ENCODE measurements at places on chromosomes 2 and 18.

GRCh38 chr2:40109381-40109780 lies 330.3 kb upstream of the THUMPD2 start:
- no peak for DNase-seq

DNA sequence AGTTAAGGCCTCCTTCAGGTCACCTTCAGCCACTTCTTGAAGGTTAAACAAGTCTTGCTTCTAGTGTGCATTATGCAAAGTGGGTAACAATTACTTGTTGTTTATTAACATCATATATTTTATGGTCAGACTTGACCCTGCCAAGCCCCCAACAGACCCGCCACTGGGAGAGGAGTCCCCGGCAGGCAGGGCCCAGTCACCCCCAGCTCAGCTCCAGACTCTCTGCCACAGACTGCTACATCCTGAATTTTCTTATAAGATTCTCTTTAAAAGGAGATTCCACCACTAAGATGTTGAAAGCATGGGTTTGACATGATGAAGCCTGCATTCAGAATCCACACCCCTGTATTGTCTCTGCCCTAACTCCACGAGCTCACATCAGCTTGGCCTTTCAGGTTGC lies 174.3 kb upstream of the ARL4C start:
- DNase-seq = no peak

DNA sequence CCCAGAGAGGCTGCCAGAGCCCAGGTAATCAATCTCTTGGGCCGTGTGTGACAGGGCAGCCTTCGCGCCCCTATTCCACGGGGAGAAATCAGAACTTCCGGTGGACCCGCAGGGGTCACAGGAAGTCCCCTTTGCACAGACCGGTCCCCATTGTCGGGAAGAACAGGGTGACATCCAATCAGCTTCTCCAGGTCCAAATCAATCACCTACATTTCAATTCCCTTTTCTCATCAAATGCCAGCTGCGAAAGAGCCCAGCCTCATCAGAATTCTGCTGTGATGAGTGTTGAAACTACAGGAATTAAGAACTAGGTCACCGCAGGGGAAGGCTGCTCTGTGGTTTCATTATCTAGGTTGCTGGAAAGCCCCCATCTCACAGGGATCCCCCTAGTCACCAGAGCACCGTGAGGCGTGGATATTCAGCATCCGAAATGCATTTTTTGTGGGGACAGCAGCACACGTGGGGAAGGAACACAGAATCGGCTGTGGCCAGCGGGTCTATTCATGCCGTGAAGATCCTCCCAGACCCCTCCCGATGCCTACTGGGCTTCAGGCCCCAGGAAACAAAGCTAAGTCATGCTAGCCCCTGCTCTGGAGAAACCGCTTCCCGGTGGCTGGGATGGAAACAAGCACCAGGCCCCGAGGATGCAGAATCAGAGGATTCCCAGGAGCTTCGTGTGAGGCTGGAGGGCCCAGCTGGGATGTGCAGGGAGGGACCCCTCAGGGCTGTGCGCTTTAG lies 193.7 kb upstream of the ID2 start:
- DNase-seq = no peak

DNA sequence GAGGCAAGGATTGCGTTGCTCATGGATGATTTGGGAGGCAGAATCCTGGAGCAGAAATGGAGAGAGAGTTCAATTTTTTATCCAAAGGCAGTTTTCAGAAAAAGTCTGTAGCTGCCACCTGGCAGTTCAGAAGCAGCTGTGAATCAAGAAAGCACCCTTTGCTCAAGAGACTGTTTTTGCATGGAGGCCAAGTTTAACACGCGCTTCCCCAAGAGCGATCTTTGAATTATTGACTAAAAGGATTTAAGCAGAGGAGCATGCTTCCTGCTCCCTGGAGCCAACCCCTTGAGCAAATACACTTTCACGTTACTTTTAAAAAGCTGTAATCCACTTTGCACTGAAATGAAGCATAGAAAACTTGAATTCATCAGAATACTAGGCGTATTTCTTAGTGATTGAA lies 252.4 kb downstream of the RNF144A start:
- DNase-seq = no peak

DNA sequence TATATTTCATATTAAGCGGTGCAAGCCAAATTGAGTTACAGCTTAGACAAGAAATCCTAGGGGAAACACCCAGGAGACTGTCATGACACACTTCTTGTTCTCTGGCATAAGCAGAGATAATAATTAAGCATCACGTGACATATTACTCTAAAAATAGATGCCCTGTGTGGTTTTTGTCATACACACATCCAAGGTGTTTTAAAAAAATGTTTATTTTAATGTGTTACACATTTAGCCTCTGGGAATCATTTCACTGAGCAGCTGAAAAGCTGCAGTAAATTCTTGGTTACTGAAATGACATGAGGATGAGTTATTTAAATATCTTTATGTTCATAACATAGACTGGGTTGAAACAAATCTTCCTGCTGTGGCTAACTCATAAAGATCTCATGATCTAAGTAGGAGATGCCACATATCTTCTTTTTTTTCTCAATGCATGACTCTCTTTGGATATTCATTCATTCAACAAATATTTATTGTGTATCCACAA lies 38.0 kb upstream of the ERMN start:
- no peak for DNase-seq

GRCh38 chr2:174334781-174335251 lies at the start of gene SP9:
Gene SP9 (plus strand): TSS chr2:174334954. CDS start chr2:174335093, 139 bp downstream.
- peak; percentile 86 for DNase-seq

GRCh38 chr2:47636176-47636575 lies 146.8 kb upstream of the MSH6 start:
- no peak for DNase-seq

DNA sequence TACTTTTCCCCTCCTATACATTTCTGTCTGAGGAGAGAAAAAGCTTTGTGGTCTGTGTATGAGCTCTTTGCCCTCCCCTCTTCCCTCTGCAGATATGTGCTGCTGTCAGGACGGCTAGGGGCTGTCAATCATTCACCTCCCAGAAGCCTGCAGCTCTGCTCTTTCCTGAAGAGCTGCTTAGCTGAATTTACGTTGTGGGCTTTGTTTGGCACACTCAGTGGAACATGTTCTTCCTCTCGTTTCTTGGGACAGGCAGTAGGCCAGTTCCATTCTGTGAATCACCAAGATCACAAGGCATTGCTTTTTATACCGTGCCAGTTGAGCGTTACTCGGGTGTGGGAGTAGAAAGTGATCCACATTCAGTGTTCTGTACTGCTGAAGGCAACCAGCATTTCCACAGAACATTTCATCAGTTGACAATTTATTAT lies 136.7 kb downstream of the LAMA3 start:
- DNase-seq = no peak

GRCh38 chr2:192535956-192536921 lies 341.5 kb upstream of the TMEFF2 start:
- no peak for DNase-seq

DNA sequence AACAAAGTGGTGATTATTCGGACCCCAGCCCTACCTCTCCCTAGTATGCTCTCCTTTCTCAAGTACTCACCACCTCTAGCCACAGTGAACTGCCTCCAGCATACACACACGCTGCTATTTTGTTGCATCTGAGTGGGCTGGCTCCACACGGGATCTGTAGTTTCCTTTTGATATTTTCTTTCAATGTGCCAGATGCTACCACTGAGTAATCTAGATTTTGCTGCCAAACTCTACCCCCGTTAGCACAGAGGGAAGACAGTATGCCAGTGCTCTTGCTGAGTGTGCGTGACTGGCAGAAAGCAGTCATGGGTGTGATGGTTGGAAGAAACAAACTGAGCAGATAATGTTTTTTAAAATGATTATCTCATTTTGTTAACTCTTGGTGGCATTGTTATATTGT lies 11.6 kb downstream of the CFLAR start:
- peak; percentile 92 for DNase-seq

GRCh38 chr2:12488352-12489318 lies 228.1 kb upstream of the TRIB2 start:
- no peak for DNase-seq

DNA sequence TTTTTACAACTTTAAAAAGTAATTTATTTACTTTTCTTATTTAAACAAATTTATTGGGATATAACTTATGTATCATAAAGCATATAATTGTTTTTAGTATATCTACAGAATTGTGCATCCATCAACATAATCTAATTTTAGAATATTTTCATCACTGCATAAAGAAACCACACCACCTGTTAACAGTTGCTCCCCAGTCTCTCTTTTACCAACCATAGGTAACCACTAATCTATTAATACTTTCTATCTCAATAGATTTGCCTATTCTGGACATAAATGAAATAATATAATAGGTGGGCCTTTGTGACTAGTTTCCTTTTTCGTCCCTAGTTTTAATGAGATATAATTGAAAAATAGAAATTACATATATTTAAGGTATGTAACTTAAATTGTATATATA lies 90.6 kb downstream of the ADAM23 start:
- no peak for DNase-seq

- no peak for DNase-seq
Observed at GRCh38 chr18:74334242-74334893, 18.7 kb downstream of the C18orf63 start.

- DNase-seq = no peak
Observed at GRCh38 chr2:72036173-72036545, 111.5 kb downstream of the CYP26B1 start.

- no peak for DNase-seq
Observed at GRCh38 chr2:173493874-173494273, 139.2 kb downstream of the CDCA7 start.

GRCh38 chr2:38742797-38743559 lies 8.2 kb downstream of the SRSF7 start:
- no peak for DNase-seq

GRCh38 chr2:86617153-86617552 lies 6.5 kb downstream of the RNF103 start:
- no peak for DNase-seq

DNA sequence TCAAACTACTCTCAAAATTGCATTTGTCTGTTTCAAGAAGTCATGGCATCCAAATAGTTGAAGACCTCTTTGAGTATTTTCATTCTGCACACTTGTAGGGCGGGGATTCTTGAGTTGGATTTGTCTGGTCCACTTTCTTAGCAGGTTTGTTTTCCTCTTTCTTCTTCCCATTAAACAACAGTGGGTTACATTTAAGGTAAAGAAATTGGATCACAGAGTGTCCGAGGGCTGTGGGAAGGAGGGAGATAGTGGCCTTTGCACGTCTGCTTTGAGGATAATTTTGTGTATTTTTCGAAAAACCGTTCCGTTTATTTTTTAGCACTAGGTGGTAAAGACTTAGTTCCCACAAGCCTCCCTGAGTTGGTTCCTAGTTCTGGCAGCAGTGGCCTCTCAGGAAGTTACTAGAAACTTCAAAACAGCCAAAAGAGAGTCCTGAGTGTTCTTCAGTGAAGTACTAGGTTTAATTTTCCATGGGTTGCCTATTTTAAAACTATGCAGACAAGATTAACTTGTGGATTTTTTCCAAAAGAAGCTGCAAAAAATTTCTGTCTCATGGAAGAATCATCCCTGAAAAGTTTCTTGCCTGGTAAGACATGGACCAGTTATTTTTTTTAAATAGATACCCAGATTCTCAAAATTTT lies 107.9 kb downstream of the CDC42EP3 start:
- no peak for DNase-seq

GRCh38 chr18:38262661-38263060 lies 697.1 kb upstream of the CELF4 start:
- DNase-seq = no peak

DNA sequence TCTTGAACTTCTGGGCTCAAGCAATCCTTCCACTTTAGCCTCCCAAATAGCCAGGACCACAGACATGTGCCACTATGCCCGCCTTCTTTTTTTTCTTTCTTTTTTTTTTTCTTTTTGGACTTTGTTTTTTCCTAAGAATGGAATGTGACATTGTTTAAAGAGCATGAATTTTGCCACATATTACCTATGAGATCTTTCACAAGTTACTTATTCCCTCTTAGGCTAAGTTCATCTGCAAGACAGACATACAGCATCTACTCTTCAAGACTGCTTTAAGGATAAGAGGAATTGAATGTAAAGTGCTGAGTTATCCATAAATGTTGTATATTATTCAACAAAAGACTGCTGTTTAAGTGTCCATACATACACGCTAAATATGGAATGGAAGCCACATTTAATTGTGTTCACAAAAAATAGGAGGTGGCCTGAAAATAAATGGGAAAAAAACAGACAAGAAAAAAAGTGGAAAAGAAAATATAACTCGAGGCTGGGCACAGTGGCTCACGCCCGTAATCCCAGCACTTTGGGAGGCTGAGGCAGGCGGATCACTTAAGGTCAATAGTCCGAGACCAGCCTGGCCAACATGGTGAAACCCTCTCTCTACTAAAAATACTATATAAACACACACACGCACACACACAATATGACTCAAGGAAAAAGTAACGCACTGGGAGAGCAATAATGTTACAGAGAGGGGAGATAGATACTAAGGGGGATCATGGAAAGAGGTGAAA lies 3.2 kb upstream of the PPM1G start:
- DNase-seq = no peak

DNA sequence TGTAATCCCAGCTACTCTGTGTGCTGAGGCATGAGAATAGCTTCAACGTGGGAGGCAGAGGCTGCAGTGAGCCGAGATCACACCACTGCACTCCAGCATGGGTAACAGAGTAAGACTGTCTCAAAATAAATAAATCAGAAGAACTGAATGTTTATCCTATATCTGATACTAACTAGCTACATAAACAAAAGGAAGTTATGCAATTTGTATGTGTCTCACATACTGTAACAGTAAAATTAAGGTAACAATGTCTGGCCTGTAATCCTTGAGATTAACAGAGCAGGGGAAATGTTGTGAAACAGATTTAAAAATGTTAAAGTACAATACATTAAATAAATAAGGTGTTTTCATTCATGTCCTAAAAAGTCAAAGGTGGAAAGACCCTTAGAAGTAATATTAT lies 150.8 kb downstream of the MEMO1 start:
- no peak for DNase-seq

GRCh38 chr2:67729474-67729873 lies 332.3 kb downstream of the ETAA1 start:
- DNase-seq = no peak

DNA sequence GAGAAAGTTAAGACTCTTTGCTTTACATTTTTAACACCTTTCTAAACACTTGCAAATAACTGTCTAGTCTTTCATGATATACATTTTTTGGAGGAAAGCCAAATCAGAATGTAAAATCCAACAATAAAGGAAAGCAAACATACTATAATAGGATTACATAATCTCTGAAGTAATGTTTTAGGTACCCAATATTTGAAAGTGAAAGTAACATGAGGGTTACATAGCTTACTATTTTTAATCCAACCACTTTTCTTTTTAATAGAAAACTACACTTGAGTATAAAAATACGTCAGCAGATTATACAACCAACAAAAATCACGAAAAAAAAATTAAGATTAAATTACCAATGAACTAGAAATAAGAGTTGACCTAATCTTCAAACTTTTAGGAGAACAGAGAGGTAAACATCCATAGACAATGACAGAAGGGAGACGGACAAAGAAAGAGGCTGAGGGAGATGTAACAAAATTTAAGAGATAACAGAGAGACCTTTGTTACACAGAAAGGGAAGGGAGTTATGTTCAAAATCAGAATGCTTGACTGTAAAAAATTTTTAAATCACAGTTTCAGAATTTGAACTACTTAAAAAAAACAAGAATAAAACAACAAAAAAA lies 150.0 kb downstream of the IKZF2 start:
- no peak for DNase-seq

All from NCI-H1694 (cell line).